Pancreas (tissue), 10 donors: ENCODE measurements at places on chromosomes 4 and X. TPM values are rescaled to one million over a fixed set of nuclear protein-coding genes. Genes with fewer than 3 reads are reported as not detected.

- no peak overlapping the region for H3K4me3 ChIP-seq
- H3K4me1 ChIP-seq: no peaks in the 10 kb centered on the region
- H3K27me3 ChIP-seq: no peaks in the 10 kb centered on the region
- no peak for DNase-seq
- H3K27ac ChIP-seq: no peak overlapping the region
Observed at GRCh38 chr4:172104539-172104938, 291.3 kb downstream of the GALNTL6 start.

DNA sequence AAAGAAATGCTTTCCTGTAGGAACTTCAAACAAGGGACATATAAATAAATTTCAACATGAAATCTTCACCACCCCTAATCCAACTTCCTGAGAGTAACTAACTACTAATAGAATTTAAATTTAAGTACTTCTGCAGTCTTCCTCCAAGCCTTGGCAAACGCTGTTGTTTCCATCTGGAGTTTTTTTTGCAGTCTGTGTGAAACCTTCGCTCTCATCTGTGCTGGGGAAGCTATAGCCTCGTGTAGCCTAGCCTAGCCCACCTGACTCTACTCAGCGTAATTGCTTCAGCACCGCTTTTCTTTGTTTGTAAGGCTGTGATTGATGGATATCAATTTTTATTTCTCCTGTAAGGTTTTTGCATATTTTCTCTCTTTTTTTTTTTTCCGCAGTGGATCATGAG is 30.9 kb downstream of the STOX2 start:
- no peaks in the 10 kb centered on the region for H3K4me1 ChIP-seq
- no peak for DNase-seq
- no peaks in the 10 kb centered on the region for H3K36me3 ChIP-seq
- no peaks in the 10 kb centered on the region for H3K27me3 ChIP-seq

- H3K4me3 ChIP-seq: no peak overlapping the region
- H3K27ac ChIP-seq: no peak overlapping the region
- no peaks in the 10 kb centered on the region for H3K4me1 ChIP-seq
- no peaks in the 10 kb centered on the region for H3K36me3 ChIP-seq
Observed at GRCh38 chrX:145821291-145821897, 3.8 kb downstream of the SLITRK2 start.

GRCh38 chr4:6840062-6840976 is 57.8 kb downstream of the KIAA0232 start:
- no peak overlapping the region for H3K4me3 ChIP-seq
- H3K27me3 ChIP-seq: no peaks in the 10 kb centered on the region
- DNase-seq: no peak
- H3K36me3 ChIP-seq: no peaks in the 10 kb centered on the region

DNA sequence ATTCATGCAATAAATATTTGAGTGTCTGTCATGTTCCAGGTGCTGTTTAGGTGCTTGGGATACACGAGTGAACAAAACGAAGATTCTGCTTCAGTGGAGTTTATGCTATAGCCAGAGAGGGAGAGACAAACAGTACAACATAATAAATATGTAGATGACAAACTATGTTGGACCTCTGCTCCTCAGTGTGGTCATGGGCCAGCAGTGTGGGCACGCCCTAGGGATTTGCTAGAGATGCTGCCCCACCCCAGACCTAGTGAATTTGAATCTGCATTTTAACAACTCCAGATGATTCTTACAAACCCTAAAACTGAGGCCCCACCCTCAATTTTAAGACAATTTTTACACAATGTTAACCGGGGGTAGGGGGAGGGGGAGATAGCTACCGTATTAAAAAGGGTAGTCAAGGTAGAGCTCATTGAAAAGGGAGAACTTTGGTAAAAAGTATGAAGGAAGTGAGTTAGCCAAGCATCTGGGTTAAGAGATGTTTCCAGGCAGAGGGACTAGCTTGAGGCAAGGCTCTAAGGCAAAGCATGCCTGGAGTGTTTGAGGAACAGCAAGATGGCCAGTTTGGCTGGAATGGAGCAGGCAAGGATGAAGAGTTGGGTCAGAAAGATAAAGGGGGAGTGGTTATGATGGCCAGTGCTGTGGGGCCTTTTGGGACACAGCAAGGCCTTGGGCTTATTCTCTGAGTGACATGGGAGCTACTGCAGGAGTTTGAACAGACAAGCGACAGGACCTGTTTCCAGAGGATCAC is 42.4 kb downstream of the SEPSECS start:
- H3K4me1 ChIP-seq: no peaks in the 10 kb centered on the region
- H3K27ac ChIP-seq: no peak overlapping the region
- H3K36me3 ChIP-seq: no peaks in the 10 kb centered on the region
- no peaks in the 10 kb centered on the region for H3K27me3 ChIP-seq
- DNase-seq: no peak

GRCh38 chrX:13001097-13001496 is 26.2 kb downstream of the TMSB4X start:
- no peaks in the 10 kb centered on the region for H3K27me3 ChIP-seq
- no peak overlapping the region for H3K27ac ChIP-seq
- no peaks in the 10 kb centered on the region for H3K36me3 ChIP-seq
- peaks cover 41% of the 10 kb centered on the region for H3K4me1 ChIP-seq
- DNase-seq: no peak
- H3K4me3 ChIP-seq: no peak overlapping the region

GRCh38 chr4:86101410-86101809 is 258.4 kb downstream of the MAPK10 start:
- H3K4me3 ChIP-seq: no peak overlapping the region
- no peaks in the 10 kb centered on the region for H3K36me3 ChIP-seq
- DNase-seq: no peak

GRCh38 chr4:7430368-7430964 is 4.3 kb downstream of the PSAPL1 start:
- H3K4me1 ChIP-seq: no peaks in the 10 kb centered on the region
- H3K36me3 ChIP-seq: no peaks in the 10 kb centered on the region
- DNase-seq: no peak
- no peak overlapping the region for H3K27ac ChIP-seq

GRCh38 chr4:169099771-169100180 is 89.7 kb upstream of the CBR4 start:
- H3K27me3 ChIP-seq: no peaks in the 10 kb centered on the region
- no peak overlapping the region for H3K4me3 ChIP-seq
- no peak overlapping the region for H3K27ac ChIP-seq
- H3K4me1 ChIP-seq: peaks cover 10% of the 10 kb centered on the region
- H3K36me3 ChIP-seq: peaks cover 11% of the 10 kb centered on the region

DNA sequence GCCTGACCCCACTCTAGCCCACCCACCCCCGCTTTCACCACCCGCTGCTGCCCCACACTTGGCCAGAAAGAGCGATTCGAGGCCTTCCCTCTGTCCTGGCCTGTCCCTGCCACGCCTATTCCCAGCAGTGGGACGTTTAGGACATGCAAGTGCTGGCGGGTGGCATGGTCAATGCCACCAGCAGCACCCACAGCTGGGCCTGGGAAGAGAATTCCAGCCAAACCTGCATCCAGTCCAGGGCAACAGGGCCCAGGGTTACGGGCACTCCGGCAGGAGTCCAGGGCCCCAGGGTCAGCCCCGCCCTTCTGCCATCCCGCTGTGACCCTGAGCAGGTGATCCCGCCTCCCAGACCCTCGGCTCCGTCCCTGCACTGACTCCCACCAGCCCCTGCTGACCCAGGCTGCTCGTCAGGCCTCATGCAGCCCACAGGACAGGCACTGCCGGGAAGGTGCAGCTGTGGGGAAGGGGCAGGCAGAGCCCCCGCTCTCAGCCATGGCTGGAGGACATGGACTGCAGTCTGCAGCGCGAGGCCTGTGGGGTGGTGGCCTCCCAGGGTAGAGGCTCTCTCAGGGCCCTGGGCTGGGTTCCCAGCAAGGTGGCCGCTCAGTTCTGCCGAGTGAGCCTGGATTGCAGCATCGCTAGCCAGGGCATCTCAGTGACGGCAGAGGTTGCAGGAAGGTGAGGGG is 6.8 kb upstream of the HTRA3 start:
- no peak overlapping the region for H3K27ac ChIP-seq
- no peak for DNase-seq
- H3K4me1 ChIP-seq: no peaks in the 10 kb centered on the region
- no peaks in the 10 kb centered on the region for H3K36me3 ChIP-seq
- H3K27me3 ChIP-seq: no peaks in the 10 kb centered on the region

MEPE gene
- total RNA-seq: not detected

PNMA6A gene
- 0.87 TPM for total RNA-seq

GALNT7 gene
- total RNA-seq: 28.8 TPM
